Activated B cell treated with CpG ODN at 0.5 μM for 24 hours (primary cell): ENCODE measurements at places on chromosomes 4 and X.

DNA sequence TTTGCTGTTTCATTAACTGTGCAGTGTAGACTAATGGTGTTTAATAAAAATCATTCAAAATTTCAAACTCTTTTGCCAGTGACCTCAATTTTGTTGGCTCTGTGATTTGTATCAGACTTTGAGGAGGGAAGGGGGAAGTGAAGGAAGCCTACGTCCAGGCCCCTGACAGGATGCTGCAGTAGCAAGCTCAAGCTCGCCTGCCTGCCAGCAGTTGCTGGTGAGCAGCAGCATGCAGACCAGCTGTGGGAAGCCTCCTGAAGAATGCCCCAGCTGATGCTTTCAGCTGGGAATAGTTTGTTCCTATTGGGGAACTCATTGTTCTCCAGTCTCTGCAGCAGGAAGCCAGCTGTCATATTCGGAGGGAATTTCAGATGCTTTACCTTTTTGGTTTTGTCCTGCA, 495.2 kb downstream of the AFF2 start:
- DNase-seq = no peak

DNA sequence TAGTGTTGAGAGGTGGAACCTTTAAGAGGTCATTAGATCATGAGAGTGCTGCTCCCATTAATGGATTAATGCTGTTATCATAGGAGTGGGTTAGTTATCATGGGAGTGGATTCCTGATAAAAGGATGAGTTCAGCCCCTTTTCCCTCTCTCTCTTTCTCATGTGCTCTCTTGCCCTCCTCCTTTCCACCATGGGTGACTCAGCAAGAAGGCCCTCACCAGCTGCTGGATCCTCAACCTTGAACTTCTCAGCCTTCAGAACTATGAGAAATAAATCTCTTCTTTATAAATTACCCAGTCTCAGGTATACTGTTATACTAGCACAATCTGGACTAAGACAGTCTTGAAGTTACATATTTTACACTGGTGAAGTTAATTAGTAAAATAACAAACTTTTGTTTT, 10.0 kb upstream of the CDKL5 start:
- DNase-seq = no peak

- no peak for DNase-seq
Observed at GRCh38 chr4:173001571-173001970, 167.0 kb upstream of the GALNT7 start.

GRCh38 chr4:53450773-53451172, 73.3 kb downstream of the FIP1L1 start:
- no peak for DNase-seq

DNA sequence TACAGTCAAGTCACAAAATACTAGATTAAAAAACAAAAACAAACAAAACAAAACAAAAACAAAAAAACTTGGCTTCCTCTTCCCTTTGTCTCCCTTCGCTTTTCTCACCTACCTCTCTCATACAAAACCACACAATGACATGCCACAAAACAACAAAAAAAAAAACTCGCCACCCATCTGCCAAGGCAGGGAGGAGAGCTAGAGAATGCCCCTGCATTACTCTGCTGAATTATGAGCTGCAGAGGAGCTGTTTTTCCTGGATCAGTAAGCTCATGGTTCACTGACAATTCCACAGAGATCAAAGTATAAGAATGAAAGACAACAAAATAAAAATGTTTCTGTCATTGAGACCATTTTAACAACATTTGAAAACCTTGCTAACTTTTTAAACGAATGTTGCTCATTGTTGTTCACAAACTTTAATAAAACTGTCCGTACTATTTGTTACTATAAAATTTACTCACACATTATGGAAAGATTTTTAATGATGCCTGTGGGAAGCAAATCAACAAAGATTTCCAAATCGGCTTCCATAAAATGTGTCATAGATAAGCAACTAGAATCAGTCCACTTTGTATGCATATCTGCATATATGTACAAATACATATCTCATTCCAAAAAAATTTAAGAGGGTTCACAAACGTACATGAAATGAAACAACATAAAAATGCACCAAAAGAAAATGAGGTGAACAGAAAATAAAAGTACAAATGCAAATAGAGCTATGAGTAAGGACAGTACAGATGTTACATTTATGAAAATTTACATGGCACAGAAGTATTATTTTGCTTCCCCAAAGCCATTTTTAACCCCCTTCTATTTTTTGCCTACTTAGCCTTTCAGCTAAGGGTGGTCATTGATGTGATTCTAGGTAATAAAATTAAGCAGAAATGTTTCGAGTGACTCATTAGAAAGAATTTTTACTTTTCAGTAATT, 252.4 kb upstream of the FAT4 start:
- no peak for DNase-seq

DNA sequence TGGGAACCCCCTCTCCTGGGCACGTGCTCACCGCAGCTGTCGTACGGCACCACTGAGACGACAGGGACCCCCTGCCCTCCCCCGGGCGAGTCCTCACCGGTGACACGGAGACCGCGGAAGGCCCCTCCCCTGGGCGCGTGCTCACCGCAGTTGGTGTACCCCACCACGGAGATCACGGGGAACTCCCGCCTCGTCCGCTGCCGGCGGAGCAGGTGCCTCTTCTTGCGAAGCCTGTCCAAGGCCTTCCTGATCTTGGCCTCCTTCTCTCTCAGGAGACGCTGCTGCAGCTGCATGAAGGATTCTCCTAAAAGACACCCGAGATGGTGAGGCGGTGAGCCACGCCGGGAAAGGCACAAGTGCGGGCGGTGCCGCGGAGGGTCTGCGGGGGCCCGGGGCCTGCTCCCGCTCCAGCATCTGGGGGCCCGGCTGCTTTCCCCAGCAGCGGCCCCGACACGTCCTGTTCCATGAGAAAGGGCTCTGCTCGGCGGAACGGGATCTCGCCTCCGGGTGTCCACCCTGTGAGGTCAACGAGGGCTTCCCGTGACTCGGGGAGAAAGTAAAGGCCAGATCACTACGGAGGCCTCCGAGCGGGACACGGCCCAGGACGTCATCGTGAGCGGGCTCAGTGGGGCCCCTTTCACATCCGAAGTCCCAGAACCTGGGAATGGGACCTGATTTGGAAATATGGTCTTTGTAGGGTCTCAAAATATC, 5.8 kb downstream of the GTPBP6 start:
- no peak for DNase-seq

- no peak for DNase-seq
Observed at GRCh38 chr4:155543126-155543765, 123.4 kb upstream of the GUCY1A1 start.
